MCF 10A (cell line): ENCODE measurements at places on chromosomes 1 and 21. TPM values are rescaled to one million over a fixed set of nuclear protein-coding genes. Genes with fewer than 3 reads are reported as not detected.

DNA sequence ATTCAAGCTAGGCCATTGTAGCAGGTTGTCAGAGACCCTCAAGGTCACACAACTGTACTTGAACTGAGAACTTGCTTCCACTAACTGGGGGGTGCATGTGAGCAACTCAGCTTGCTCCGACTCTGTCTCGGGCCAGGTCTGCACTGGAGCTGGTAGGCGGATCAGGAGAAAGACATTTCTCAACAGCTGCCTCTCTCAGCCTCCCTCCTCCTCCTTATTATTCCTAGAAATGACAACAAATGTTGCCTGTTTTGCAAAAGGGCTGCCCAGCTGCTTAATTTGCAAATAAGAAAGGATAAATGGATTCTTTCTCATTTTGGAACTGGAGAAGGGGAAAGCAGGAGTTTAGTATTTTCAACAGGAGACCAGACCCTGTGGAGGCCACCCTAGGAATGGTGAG is 140.5 kb downstream of the RHOU start:
- no peaks in the 10 kb centered on the region for H3K4me1 ChIP-seq
- no peak for DNase-seq
- H3K27ac ChIP-seq = no peak overlapping the region
- H3K36me3 ChIP-seq = no peaks in the 10 kb centered on the region
- H3K27me3 ChIP-seq = no peaks in the 10 kb centered on the region

DNA sequence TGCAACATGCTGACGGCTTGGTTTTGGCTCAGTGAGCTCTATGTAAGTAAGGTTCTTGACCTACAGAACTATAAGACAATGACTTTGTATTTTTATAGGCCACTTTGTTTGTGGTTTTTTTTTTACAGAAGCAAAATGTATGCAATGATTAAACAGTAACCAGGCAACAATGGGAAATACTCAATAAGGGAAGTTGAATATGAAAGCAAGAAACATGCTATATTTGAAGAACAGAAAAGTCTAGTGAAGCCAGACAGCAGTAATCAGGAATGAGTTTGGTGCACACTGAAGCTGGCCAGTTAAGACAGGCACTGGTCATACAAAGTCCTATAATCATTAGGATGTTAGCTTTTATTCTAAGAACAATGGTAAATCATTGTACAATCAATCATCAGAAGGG is 1926.8 kb downstream of the NCAM2 start:
- no peaks in the 10 kb centered on the region for H3K36me3 ChIP-seq
- H3K27me3 ChIP-seq = no peaks in the 10 kb centered on the region
- no peak for DNase-seq
- no peak overlapping the region for H3K4me3 ChIP-seq

The PIAS3 gene
- 34.3 and 36.9 TPM in 2 replicates for total RNA-seq

The PCP4 gene
- not detected in 2 replicates for total RNA-seq

The HRNR gene
- total RNA-seq = not detected in 2 replicates

- no peaks in the 10 kb centered on the region for H3K36me3 ChIP-seq
- H3K27me3 ChIP-seq = peaks cover 10% of the 10 kb centered on the region
- DNase-seq = no peak
- H3K27ac ChIP-seq = no peak overlapping the region
Observed at GRCh38 chr1:7691576-7691975, 79.5 kb upstream of the VAMP3 start.

- peak overlapping the region; percentile 5 for H3K4me3 ChIP-seq
- DNase-seq = peak; percentile 88
- peaks cover 12% of the 10 kb centered on the region for H3K4me1 ChIP-seq
- H3K27me3 ChIP-seq = no peaks in the 10 kb centered on the region
- peaks cover 24% of the 10 kb centered on the region for H3K36me3 ChIP-seq
- peak overlapping the region; percentile 96 for H3K27ac ChIP-seq
Observed at GRCh38 chr1:21251773-21252471, 38.3 kb downstream of the ECE1 start.

DNA sequence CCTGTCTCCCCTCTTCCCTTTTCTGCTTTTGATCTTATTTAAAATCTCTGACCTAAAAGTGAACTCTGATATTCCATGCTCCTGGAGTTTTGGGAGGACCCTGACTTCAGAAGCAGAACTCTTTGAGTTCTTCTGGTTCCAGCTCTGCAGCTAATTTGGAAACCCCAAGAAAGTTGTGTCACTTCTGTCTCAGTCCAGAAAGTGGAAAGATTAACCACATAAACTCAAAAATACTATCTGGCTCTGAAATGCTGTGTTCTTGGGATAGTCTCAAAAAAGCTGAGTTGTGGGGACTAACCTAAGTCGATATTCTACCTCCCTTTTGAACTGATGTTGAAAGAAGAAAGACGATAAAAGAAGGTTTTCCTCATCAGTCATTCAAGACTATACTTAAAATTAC is 59.8 kb downstream of the ITPKB start:
- H3K27ac ChIP-seq = no peak overlapping the region
- no peak overlapping the region for H3K4me3 ChIP-seq
- DNase-seq = no peak
- H3K4me1 ChIP-seq = peaks cover 30% of the 10 kb centered on the region
- no peaks in the 10 kb centered on the region for H3K36me3 ChIP-seq
- H3K27me3 ChIP-seq = no peaks in the 10 kb centered on the region

DNA sequence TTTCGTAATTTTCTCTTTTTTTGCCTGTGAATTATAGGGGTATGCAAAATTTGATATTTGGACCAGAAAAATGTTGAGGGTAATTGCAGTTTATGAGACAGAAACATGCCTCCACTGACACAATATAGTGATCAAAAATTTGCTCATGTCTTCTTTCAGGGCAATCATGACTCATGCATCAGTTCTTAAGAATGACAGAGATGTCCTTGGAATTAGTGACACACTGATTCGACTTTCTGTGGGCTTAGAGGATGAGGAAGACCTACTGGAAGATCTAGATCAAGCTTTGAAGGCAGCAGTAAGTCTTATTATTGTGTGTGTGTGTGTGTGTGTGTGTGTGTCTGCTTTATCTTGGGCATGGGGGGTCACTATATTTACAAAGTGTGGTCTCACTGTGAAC is 27.5 kb downstream of the CTH start:
- no peak overlapping the region for H3K27ac ChIP-seq
- H3K27me3 ChIP-seq = no peaks in the 10 kb centered on the region
- H3K4me1 ChIP-seq = no peaks in the 10 kb centered on the region
- no peak for DNase-seq
- H3K4me3 ChIP-seq = no peak overlapping the region

The OXCT2 gene
- not detected in 2 replicates for total RNA-seq
